Putamen (tissue), 1 donor: ENCODE measurements at places on chromosomes 12 and 14.

DNA sequence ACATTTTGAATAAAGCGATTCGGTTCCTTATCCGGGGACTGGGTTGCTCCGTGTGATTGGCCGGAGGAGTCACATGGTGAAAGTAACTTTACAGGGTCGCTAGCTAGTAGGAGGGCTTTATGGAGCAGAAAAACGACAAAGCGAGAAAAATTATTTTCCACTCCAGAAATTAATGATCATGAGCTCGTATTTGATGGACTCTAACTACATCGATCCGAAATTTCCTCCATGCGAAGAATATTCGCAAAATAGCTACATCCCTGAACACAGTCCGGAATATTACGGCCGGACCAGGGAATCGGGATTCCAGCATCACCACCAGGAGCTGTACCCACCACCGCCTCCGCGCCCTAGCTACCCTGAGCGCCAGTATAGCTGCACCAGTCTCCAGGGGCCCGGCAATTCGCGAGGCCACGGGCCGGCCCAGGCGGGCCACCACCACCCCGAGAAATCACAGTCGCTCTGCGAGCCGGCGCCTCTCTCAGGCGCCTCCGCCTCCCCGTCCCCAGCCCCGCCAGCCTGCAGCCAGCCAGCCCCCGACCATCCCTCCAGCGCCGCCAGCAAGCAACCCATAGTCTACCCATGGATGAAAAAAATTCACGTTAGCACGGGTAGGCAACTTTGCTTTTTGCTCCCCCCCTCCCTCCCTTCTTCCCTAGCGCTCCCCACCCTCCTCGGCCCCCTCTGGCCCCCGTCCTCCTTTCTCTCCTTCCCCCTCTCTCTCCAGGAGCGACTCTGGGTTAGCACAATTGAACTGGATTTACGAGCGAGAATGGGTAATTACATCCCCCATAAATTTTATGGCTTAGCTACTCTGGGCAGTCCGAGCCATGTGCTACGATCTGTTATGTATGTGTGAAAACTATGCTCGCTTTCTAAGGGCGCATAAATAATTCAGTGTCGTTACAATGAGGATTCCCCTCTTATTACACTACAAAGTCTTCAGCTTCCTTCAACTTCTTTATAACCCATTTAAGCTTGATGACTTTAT is at the start of gene HOXC4:
Gene HOXC4 (plus strand): TSS at position 85 of the 991 bp plus-strand sequence. CDS start 88 bp downstream, at position 173.
- DNase-seq: no peak

GRCh38 chr12:117994551-117995438 is 21.7 kb upstream of the RFC5 start:
- DNase-seq: no peak

GRCh38 chr12:64019654-64020053 is 175.2 kb downstream of the SRGAP1 start:
- no peak for DNase-seq

DNA sequence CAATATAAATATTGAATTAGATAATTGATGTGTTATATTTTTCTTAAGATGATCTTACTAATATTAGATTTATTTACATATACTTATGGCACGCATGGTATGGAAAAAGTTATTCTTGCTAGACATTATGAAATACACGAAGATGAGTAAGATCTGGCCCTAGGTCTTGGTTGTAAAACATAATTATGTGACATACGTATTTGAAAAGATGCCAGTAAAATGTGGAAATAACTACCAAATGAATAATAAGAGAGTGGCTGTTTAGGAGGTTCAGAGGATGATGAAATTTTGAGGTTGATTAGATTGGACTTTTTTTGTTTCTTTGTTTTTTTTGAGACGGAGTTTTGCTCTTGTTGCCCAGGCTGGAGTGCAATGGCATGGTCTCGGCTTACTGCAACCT is 41.3 kb downstream of the FANCM start:
- no peak for DNase-seq

DNA sequence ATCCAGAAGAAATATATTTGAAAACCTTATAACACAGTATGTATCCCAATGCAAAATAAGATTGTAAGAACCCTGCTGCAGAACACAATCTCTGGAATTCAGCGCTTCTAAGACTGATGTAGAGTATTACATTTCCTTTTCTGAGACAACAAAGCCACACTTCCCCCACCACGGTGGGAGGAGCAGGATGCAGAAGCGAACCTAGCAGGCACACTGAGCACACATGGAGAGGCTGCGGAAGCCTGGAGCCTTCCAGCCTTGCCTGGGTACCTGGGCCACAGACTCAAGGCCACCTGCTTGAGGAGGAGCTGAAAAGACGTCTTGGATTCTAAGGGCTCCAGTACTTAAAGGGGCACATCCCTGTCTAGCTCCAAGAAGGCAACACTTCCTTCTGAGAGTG is 46.4 kb downstream of the TCHP start:
- no peak for DNase-seq

GRCh38 chr12:6912164-6912935 is 2.0 kb upstream of the ENO2 start:
- DNase-seq: no peak

- DNase-seq: no peak
Observed at GRCh38 chr12:84891106-84891838, 21.3 kb downstream of the SLC6A15 start.

- no peak for DNase-seq
Observed at GRCh38 chr14:23572524-23572828, 4.9 kb upstream of the AP1G2 start.

DNA sequence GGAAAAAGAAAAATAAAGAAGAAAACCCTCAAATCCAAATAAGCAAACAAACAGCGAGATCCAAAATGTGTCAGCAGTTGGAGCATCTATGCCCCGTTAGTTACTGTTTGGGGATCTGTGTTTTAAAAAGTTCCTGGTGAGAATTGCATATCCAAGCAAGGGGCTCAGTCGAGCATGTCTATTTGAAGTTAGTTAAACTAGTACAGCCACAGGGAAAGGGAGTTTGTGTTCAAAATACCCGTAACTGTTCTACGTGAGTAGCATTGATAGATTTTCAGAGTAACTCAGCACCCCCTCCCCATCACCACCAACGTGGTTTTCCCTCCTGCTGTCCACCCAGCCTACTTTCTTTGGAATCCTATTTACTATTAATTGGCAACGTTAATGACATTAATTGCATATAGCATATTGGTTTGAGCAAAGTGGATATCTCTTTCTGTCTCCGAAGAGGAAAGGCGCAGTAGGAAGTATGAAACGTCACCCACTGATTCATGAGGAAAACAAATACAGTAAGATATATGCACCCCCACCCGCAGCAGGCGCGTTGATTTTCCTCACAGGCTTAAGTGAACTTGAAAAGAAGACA is 1.5 kb downstream of the NPAS3 start:
- DNase-seq: no peak

GRCh38 chr14:26401179-26401968 is 196.5 kb downstream of the NOVA1 start:
- peak; percentile 40 for DNase-seq

DNA sequence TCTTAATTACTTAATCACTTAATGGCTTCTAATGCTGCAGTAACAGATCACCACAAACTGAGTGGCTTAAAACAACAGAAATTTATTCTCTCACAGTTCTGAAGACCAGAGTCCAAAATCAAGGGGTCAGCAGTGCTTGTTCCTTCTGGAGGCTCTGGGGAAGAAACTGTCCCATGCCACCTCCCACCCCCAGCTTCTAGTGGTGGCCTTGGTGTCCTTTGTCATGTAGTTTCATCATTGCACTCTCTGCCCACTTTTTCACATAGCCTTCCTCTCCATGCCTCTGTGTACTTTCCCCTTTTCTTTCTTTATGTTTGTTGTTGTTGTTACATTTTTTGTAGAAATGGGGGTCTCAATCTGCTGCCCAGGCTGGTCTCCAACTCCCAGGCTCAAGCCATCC is 16.1 kb upstream of the UBC start:
- DNase-seq: no peak
